Smooth muscle cell of the coronary artery (primary cell): ENCODE measurements at places on chromosomes 7 and 10. TPM values are rescaled to one million over a fixed set of nuclear protein-coding genes. Genes with fewer than 3 reads are reported as not detected.

The H2BK1 gene
- not detected in 2 replicates for total RNA-seq

The EVX1 gene
- not detected in 2 replicates for total RNA-seq

The C1GALT1 gene
- total RNA-seq, result 11.1 and 12.6 TPM in 2 replicates

The HTR7 gene
- 0.94 and 5.3 TPM in 2 replicates for total RNA-seq

The SVOPL gene
- not detected in 2 replicates for total RNA-seq

The ASB15 gene
- not detected in 2 replicates for total RNA-seq

The GIMAP2 gene
- total RNA-seq, result 0.60 and 4.7 TPM in 2 replicates

The PHKG1 gene
- total RNA-seq, result 0.98 and 7.5 TPM in 2 replicates

The YKT6 gene
- 41.7 and 128 TPM in 2 replicates for total RNA-seq

The CCZ1B gene
- total RNA-seq, result 50.5 and 52.8 TPM in 2 replicates

The JAKMIP3 gene
- 0.08 and 0.35 TPM in 2 replicates for total RNA-seq

The PVRIG gene
- total RNA-seq, result not detected in 2 replicates

The RNF32 gene
- total RNA-seq, result 0.23 and 0.98 TPM in 2 replicates

The GPR15LG gene
- not detected in 2 replicates for total RNA-seq

The PLPP4 gene
- 2.9 and 3.2 TPM in 2 replicates for total RNA-seq

The MYH16 gene
- 0.08 TPM in 1 of 2 replicates, not detected in the other for total RNA-seq

The MUC12 gene
- total RNA-seq, result not detected in 2 replicates

The ANKRD1 gene
- 1.5 and 315 TPM in 2 replicates for total RNA-seq
